ENCODE measurements at places on chromosomes 16 and 17.

- DNase-seq = no peak
Measured at GRCh38 chr17:34387566-34387965, 24.5 kb upstream of the CCL1 start.

GRCh38 chr17:3959295-3959899 lies 4.8 kb downstream of the ATP2A3 start:
- DNase-seq = no peak

- DNase-seq = no peak
Measured at GRCh38 chr16:15834502-15834901, 22.3 kb downstream of the MYH11 start.

DNA sequence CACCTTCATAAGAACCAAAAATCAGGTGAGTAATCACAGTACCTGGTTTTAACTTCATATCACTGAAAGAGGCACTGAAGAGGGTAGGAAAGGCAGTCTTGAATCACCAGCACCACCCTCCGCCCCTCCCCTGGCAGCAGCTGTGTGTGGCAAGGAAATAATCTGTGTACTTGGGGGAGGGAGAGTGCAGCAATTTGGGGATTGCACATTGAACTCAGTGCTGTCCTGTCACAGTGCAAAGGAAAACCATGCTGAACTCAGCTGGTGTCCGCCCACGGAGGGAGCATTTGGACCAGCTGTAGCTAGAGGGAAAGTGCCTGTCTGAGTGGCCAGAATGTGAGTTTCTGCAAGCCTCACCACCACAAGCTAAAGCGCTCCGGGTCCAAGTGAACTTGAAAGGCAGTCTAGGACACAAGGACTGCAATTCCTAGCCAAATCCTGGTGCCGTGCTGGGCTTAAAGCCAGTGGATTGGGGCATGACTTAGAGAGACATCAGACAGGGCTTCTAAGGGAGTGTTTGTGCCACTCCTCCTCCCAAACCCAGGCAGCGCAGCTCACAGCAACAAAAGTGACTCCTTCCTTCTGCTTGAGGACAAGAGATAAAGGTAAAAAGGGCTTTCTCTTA lies 39.7 kb upstream of the ALDH3A1 start:
- no peak for DNase-seq

DNA sequence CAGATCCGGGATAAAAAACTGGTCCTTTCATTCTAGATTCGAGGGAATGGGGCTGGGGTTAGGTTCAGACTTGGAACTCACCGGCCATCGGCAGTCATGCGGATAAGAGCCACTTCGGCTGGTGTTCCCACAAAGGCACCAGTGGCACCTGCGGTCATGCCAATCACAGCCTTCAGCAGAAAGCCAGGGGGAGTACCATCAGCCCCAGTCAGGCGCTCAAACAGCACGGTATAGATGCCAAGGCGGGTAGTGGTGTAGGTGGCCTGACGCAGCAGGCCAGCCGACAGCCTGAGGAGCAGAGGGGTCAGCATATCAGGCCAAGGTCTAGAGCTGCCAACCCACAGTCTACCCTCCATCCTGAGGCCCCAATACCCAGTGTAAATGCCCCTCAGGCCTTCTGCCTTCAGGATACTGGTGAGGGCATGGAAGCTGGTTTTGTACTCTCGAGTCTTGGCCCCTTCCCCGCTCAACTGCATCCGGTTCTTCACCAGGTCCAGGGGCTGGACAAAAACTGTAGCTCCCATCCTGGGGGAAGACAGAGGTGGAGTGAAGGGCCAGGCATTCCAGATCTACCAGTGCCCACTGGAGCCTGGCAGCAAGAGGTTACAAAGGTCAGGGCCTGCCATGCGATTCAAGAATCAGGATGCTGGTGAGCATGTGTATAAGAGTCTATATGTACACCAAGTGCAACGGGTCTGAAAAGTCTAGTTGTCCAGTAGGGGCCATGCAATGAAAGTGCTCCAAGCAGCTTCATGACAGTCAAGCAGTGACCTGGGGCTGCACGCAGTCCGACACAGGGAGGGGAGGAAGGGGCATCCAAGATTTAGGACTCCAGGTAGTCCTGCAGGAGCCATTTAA lies 929 bp downstream of the SLC25A11 start:
- no peak for DNase-seq

DNA sequence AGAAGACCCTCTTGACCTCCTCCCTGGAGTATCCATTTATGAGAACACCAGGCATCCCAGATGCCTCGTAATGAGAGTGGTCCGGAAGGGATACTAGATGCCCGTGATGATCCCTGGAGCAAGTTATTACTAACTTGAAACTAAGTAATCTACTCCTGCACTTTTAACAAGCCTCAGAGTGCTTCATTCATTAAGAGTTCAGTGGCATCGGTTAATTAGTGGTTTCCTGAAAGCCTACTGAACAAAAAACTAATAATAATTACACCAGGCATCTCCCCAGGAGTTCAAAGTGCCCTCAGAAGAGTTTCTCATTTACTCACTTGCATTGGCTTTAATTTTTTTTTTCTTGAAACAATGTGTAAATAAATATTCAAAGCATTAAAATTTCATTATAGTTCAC lies 22.2 kb downstream of the ZNF75A start:
- DNase-seq = no peak

DNA sequence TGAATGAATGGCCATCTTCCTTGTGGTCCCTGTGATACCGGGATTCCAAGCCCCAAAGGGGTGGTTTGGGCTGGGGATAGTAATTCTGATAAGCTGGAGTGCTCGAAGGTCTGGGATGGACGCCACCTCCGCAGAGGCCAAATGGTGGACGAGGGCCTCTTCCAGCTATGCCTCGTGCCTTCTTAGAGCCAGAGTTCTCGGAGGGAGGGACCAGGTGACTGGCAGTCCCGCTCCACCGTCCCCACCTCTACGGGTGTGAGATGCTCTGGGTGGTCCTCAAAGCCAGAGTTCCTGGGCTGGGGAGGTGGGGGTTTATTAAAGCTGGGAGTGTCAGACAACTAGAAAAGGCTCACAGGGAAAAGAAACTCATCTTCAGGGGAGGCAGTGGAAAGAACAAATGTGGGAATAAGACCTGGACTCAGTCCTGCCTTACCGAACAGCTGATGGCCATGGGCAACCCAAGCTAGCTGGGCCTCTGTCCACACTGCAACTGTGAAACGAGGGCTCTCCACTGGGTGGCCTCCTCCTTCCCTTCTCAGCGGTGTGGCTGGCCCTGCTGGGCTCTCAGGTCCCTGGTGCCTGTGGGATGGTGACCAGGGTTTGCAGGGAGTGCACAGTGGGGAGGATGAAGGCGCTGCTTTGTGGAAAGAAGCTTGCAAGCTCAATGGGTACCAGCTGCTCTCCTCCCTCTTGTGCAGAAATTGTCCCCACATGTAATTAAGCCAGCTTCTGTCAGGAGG lies 75.2 kb downstream of the N4BP1 start:
- no peak for DNase-seq

GRCh38 chr17:2102931-2103809 lies 48.3 kb downstream of the HIC1 start:
- no peak for DNase-seq

GRCh38 chr16:77468831-77469230 lies 34.0 kb upstream of the ADAMTS18 start:
- DNase-seq = no peak

- no peak for DNase-seq
Measured at GRCh38 chr17:47897561-47897960, 1.5 kb downstream of the SP2 start.

GRCh38 chr17:16470265-16470664 lies 21.7 kb downstream of the LRRC75A start:
- no peak for DNase-seq

All from DND-41 (cell line).